SJSA1 (cell line): ENCODE measurements at places on chromosomes 13 and 19. TPM values are rescaled to one million over a fixed set of nuclear protein-coding genes. Genes with fewer than 3 reads are reported as not detected.
A peak's percentile ranks its signal among the peaks of the same experiment; 100 is the strongest.

ZNF77 gene
- 4.5 and 5.6 TPM in 2 replicates for total RNA-seq

LYPD5 gene
- 0.24 TPM in 1 of 2 replicates, not detected in the other for total RNA-seq

GRCh38 chr19:47099576-47100050 is 14.0 kb downstream of the ZC3H4 start:
- H3K27me3 ChIP-seq: no peaks in the 10 kb centered on the region
- H3K27ac ChIP-seq: no peak overlapping the region
- H3K4me3 ChIP-seq: no peak overlapping the region
- peaks cover 49% of the 10 kb centered on the region for H3K36me3 ChIP-seq

- no peak for DNase-seq
- no peaks in the 10 kb centered on the region for H3K4me1 ChIP-seq
- H3K36me3 ChIP-seq: no peaks in the 10 kb centered on the region
- H3K4me3 ChIP-seq: no peak overlapping the region
Observed at GRCh38 chr13:40187324-40187795, 479.1 kb downstream of the FOXO1 start.

DNA sequence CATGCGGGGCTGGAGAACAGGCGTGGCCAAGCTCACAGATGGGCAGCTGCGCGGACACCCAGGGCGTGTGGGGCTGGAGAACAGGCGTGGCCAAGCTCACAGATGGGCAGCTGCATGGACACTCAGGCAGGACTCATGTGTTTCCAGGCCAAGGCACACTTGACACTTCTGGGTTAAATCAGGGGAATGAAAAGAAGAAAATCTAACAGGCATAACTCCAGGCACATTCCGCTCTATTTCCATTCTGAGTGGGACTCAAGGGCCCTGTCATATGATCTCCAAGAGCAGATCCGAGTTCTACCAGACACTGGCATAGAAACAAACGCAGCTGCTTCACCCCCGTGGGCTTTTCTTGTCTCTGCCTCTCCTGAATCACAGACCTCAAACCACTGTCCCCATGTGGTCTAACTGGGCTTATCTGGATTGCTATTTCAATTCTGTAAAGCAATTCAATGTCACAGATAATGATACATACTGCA is 17.4 kb upstream of the C13orf46 start:
- H3K36me3 ChIP-seq: peaks cover 31% of the 10 kb centered on the region
- H3K27me3 ChIP-seq: no peaks in the 10 kb centered on the region
- H3K4me1 ChIP-seq: no peaks in the 10 kb centered on the region

DNA sequence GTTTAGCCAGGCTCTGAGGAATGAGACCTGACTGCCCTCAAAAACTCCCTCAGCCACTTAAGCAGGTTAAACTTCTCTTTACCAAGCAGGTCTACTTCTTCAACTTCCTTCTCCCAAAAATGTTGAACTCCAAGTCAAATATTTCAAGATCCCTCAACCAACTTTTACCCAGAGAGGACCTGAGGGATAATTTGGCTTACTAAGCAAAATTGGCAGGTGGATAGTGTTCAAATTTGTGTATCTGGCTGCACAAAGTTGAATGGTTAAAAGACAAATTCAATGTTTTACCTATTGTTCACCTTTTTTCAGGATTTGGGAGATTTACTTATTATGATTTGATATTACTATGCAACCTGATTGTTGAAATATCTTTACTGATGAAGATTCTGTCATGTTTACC is 293.0 kb upstream of the SOX21 start:
- DNase-seq: no peak
- H3K27ac ChIP-seq: no peak overlapping the region
- no peaks in the 10 kb centered on the region for H3K4me1 ChIP-seq
- H3K27me3 ChIP-seq: peaks cover 17% of the 10 kb centered on the region
- no peaks in the 10 kb centered on the region for H3K36me3 ChIP-seq

GRCh38 chr13:99055735-99056134 is 77.9 kb upstream of the DOCK9 start:
- H3K4me1 ChIP-seq: no peaks in the 10 kb centered on the region
- no peak overlapping the region for H3K27ac ChIP-seq
- H3K4me3 ChIP-seq: no peak overlapping the region
- peak; percentile 44 for DNase-seq

GRCh38 chr13:27933118-27933517 is 13.3 kb downstream of the PDX1 start:
- H3K27ac ChIP-seq: no peak overlapping the region
- H3K36me3 ChIP-seq: no peaks in the 10 kb centered on the region
- H3K4me1 ChIP-seq: no peaks in the 10 kb centered on the region
- peaks cover 35% of the 10 kb centered on the region for H3K27me3 ChIP-seq
- DNase-seq: no peak

- no peaks in the 10 kb centered on the region for H3K36me3 ChIP-seq
- peak overlapping the region; percentile 71 for H3K27ac ChIP-seq
- peaks cover 34% of the 10 kb centered on the region for H3K4me1 ChIP-seq
- no peak for DNase-seq
- no peak overlapping the region for H3K4me3 ChIP-seq
Observed at GRCh38 chr13:45219123-45219891, 18.5 kb upstream of the KCTD4 start.

- no peak overlapping the region for H3K4me3 ChIP-seq
- no peak for DNase-seq
- H3K36me3 ChIP-seq: no peaks in the 10 kb centered on the region
- no peak overlapping the region for H3K27ac ChIP-seq
Observed at GRCh38 chr19:55990831-55991230, 4.3 kb downstream of the NLRP5 start.
